ENCODE measurements at places on chromosomes 12 and 14.
A peak's percentile ranks its signal among the peaks of the same experiment; 100 is the strongest.

GRCh38 chr12:131687346-131688125 is 23.4 kb upstream of the SFSWAP start:
- no peak for DNase-seq

DNA sequence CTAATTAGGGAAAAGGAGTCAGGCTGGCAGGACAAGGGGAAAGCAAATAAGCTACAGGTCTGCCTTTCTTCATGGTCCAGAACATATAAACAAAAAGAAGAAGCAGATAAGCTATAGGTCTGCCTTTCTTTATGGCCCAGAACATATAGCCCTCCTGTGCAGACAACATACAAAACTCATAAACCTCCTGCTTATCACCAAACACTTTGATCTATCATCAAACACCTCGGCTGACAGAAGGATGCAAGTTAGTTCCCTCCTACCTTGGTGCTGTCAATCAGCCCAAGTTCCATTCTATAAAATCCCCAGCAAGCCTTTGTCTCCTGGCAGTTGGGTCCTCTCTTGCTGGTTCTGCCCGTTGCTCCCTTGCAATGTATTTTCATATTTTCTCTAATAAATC is 23.2 kb downstream of the AMN1 start:
- DNase-seq = no peak

- DNase-seq = no peak
These were observed 123.1 kb downstream of the ZFP36L1 start for GRCh38 chr14:68669603-68670358.

DNA sequence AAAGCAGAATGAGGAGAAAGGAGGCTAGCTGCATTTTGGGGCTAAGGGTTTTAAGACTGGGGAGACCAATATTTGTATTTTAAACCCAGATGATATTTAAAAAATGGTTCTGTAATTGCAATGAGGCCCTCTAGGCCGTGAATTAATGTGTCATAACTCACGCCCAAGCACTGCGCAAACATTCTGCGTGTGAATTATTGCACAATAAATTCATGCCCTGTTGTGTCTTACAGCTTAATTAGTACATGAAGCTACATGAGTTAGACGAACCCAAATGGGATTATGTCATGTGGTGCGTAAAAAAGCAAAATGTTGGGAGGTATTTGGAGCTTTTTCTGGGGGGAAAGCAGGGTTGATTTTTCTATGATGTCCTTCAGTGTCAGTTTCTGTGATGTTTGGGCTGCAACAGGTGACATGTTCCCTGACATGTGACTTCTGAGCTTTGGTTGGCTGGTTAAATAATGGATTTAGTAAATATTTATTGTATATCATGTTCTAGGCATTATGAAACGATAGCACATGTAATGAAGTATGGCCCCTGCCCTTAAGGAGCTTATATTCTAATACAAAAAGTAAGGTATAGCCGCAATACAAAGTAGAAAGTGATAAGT is 30.4 kb upstream of the CISTR start:
- DNase-seq = no peak

DNA sequence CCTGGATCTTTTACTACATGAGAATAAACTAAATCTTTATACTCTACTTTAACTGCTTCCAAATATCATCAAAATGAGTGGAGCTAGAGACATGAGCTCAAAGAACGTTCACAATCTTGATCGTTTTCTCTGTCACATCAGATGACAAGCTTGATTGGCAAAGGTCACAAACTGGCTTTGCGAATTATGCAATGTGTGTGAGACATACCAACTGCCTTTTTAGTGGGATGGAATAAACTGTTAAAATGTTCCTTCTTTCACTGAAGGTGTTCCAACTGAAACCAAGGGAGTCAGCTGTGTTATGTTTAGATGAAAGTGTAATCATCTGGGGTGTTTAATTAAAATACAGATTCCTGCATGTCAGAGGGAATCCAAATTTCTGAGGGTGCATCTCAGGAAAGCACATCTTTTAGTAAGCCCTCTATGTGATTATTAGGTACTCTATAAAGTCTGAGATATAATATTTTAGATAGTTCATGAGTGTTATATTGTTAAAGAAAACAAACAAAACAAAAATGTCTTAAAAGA is 21.9 kb downstream of the KITLG start:
- no peak for DNase-seq

DNA sequence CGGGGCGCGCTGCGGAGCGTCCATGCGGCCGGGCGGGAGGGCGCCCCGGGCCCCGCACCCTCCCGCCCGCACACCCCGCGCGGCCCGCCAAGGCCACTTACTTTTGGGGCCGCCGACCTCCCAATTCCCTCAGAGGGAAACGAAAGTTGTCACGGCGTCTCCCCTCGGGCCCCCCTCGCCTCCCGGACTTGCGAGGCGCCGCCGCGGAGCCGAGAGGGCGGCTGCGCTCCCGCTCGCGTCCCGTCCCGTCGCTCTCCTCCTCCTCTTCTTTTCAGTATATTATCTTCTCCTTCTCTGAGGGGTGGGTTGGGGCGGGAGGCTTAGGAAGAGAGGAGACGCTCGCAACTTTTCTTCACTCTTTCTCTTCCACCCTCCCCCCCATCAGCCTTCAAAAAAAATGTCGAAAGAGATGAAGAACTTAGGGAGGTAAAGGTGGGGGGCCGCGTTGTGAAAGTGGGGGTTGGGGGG is 613 bp downstream of the DUSP16 start:
- peak; percentile 42 for DNase-seq

GRCh38 chr12:65602253-65602609 is 222.1 kb upstream of the HMGA2 start:
- DNase-seq = no peak

GRCh38 chr14:90692826-90693225 is 123.4 kb downstream of the TTC7B start:
- no peak for DNase-seq

- DNase-seq = no peak
These were observed 214.8 kb upstream of the ALG10B start for GRCh38 chr12:38101753-38102152.

GRCh38 chr12:27530157-27530922 is 6.3 kb downstream of the PPFIBP1 start:
- peak; percentile 52 for DNase-seq

- DNase-seq = no peak
These were observed 398.7 kb downstream of the BTG1 start for GRCh38 chr12:91746976-91747375.

DNA sequence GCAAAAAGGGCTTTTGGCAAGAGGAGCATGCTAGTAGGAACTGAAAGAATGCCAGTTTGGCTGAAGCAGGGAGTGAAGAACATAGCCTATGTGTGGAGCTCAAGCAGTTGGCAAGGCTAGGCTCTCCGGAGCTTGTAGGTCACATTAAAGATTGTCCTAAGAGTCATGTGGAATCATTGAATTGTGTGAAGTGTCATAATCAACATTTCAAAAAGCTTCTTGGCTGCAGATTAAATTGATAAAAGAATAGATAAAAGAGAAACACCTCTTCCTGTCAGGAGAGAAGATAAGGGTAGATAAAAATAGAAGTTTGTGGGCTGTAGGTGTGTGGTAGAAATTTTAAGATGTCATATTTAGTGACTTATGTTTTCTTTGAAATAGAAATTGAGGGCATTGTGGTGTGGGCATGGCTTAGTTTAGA is 36.1 kb downstream of the CPSF6 start:
- DNase-seq = peak; percentile 15

GRCh38 chr12:27437839-27438238 is 8.7 kb upstream of the SMCO2 start:
- no peak for DNase-seq

GRCh38 chr12:53482626-53483168 is 16.6 kb downstream of the MAP3K12 start:
- no peak for DNase-seq

DNA sequence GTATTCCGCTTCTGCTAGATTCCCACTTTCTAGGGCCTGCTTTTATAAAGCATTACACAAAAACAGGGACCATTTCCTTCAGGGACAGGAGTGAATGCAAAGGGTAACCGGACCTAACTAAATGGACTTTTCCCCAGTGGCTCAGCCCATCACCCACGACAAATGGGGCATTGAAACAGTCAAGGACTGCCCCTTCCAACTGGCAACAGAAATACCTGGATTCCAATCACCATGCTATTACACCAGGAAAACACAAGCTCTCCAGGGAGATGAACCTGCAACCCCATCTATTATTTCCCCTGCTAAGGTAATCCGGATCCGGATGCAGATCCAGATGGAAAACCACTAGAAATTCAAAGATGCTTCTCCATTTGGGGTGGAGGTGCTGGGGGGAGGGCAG is 1.0 kb downstream of the MPHOSPH9 start:
- DNase-seq = no peak

- no peak for DNase-seq
These were observed 70.4 kb downstream of the CHGA start for GRCh38 chr14:92993302-92993701.

- DNase-seq = no peak
These were observed 409.8 kb downstream of the RERGL start for GRCh38 chr12:17680220-17680619.

DNA sequence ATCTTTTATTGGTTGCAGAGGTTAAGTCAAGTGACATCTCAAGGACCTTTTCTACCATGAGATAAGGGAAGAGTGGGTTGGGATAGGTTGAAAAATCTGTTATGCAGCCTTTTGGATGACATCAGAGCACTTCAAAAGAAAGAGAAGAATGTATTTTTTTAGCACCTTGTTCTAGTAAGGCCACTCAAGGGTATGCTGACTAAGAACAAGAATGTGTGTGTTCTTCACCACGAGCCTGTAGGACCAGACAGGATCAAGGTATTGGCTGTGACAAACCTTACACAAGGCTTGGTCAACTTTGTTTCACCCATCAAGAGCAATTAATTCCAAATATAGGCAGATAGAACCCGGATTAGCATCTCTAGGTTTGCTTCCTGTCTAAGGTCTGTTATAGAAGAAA is 142.5 kb downstream of the SAMD4A start:
- no peak for DNase-seq

DNA sequence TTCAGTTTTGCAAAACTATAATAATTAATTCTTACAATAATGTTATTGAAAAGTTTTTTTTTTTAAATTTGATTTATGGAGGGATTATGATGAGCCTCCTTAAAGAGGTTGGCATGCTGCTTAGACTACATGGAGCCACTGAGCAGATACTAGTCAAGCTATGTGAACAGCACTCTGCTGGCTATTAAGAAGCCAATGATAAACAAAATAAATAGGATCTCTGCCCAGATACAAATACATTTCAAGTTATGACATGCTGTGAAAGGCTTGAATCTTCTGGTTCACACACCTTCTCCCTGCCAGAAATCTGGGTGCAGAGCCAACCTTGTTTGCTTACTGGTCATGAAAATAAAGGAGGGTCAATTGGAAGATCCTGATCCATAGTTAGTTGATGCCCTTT is 107.4 kb upstream of the NAV3 start:
- DNase-seq = no peak

- DNase-seq = no peak
These were observed 280.6 kb downstream of the NRXN3 start for GRCh38 chr14:78450669-78451318.

- no peak for DNase-seq
These were observed 170.1 kb upstream of the FRMD6 start for GRCh38 chr14:51481643-51482042.

- peak; percentile 68 for DNase-seq
These were observed 62.6 kb downstream of the DCAF5 start for GRCh38 chr14:69090187-69090789.

DNA sequence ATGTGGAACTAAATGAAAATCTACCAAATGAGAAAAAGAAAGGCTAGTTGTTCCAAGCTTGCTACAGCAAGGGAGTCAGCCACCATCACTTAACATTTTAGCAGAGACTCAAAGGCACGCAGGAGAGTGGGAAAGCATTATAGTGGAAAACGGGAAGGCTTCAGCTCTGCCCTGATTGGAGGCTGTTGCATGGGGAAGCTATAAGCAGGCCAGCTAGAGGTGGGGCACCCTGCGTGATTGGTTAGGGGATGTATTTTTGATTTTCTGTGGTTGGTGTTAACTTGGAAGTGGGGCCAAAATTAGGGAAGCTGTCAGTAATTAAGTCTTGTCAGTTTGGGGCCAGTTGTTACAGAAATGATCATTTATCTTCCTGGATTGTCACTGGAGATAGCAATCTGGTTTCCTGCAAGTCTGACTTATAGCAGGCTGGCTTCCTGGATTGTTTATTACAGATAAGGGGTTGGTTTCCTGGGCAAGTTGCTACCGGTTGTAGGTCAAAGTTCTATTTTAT is 93.9 kb downstream of the FAR2 start:
- DNase-seq = no peak

GRCh38 chr12:46649433-46649832 is 176.4 kb downstream of the SLC38A4 start:
- DNase-seq = no peak

- no peak for DNase-seq
These were observed 292.1 kb upstream of the CLEC14A start for GRCh38 chr14:38547961-38548490.

DNA sequence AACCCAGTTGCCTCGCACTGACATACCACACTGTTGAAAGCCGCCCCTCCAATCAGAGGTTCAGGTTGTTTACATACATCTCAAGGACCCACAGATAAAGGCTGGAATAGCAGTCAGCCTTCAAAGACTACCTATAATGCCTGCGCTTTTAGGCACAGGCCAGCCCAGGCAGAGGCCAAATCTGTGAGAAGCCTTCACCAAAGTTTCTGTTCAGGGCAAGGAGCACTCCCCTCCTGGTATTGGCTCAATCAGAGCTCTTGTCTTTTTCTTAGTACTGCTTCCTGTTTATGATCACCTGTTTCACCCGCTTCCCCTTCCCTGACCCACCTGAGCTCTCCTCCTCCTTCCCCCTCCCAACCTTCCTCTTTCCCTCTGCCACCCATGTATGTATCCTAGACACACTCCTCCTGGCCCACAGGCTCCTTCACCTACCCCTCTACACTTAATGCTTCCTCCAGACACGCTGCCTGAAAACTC is 34.8 kb downstream of the DUSP16 start:
- DNase-seq = no peak

GRCh38 chr14:89368490-89369477 is 48.2 kb downstream of the FOXN3 start:
- DNase-seq = peak; percentile 20

GRCh38 chr12:111626230-111626629 is 27.1 kb upstream of the ATXN2 start:
- DNase-seq = no peak

- DNase-seq = no peak
These were observed 34.4 kb downstream of the PROX2 start for GRCh38 chr14:74841230-74842207.

- no peak for DNase-seq
These were observed 98.0 kb downstream of the BBS10 start for GRCh38 chr12:76250256-76250655.

DNA sequence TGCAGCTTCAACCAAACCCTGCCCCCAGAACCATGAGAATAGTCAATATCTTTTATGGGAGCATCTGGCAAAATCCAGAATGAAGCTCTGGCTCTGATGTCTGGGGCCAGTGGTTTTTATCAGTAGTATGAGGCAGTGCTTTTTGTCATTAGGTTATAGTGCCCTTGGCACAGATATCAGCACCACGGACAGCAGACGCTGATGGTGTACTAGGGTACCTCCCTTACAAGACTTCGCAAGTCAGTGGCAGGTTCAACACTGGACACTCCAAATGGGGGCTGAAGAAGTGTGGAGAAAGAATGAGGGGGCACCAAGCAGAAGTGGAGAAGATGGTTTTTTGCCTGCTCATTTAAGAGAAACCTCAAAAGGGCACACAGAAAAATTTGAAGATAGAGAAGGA is 68.2 kb upstream of the E2F7 start:
- DNase-seq = peak; percentile 71

All from choroid plexus epithelial cell (primary cell).